ENCODE measurements at places on chromosomes 2 and 18.

- DNase-seq: no peak
Observed at GRCh38 chr2:42914314-42914713, 121.9 kb upstream of the HAAO start.

GRCh38 chr2:45121236-45121927, 112.1 kb upstream of the SIX2 start:
- DNase-seq: no peak

- no peak for DNase-seq
Observed at GRCh38 chr18:56388571-56388970, 249.8 kb downstream of the TXNL1 start.

GRCh38 chr18:45107425-45107824, 426.7 kb downstream of the SETBP1 start:
- no peak for DNase-seq

DNA sequence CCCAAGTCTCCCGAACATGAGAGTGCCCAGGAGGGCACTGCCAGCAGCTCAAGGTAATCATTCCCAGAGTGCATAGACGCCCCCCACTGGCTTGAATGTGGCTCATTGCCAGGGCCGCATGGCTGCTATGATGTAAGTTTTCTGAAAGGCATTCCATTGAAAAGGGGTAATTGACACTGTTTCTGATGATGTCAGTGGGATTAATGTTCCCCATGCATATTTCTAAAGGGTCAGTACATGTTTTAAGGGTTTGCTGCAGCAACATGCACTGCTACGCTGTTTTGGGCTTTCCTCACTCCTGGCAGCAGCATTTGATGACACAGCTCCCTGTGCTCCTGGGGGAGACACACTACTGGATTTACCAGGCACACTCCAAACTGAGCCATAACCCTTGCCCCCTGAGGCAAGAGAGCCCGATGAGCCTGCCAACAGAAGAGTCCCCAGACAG, 36.7 kb downstream of the KIAA2012 start:
- DNase-seq: no peak

GRCh38 chr18:59725142-59725541, 27.9 kb upstream of the CCBE1 start:
- no peak for DNase-seq

DNA sequence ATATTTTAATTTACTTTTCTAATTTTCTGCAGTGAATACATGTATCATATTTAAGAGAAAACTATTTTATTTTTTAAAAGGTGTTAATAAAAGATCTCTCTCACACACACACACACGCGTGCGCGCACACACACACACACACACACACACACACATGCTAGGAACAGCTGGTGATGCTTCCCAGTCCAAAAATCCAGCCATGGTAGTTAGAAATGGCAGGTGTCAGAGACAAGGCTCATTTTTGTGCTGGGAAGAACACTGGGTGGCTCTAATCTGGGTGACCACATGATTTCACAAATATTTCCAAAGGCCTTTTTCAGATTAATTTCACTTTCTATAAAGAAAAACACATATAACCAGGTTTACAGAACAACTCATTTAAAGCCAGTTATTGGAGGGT, 104.5 kb upstream of the NCK2 start:
- no peak for DNase-seq

DNA sequence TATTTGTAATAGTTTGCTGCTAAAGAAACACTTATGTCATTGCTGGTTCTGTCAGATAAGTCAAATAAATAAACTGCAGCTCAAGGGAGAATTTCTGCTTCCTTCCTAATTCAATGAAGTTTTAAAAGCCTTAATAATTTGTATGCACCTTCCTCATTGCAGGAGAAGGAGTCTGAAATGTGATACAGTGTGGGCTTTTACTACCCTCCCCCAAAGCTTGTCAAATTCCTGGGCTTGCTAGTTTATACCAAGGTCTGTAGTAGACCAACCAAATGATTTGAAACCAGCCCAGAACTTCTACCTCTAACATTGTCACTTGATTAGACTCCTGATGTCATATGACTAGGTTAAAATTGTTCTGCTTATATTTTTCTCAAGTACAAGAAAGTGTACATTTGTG, 131.8 kb downstream of the DTNA start:
- DNase-seq: no peak

DNA sequence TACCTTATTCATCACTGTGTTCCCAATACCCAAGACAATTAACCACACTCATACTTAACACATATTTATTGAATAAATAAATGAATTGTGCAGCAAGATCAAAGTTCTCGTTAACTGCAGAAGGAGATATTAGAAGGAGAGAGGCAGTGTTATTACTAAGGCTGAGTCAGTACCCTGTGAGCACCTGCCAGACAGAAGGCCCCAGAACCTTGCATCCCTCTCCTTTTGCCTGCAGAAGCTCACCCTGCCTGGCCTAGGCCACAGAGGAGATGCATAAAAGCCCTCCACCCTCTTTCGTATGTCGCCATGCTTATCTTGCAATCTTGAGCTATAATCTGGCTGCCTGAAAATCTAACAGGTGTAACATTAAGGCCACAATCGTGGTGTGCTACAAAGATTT, 20.5 kb upstream of the RNF149 start:
- DNase-seq: peak; percentile 70

- DNase-seq: no peak
Observed at GRCh38 chr2:174062934-174063333, 97.8 kb upstream of the SP3 start.

GRCh38 chr2:96175951-96176350, 30.7 kb upstream of the DUSP2 start:
- no peak for DNase-seq

GRCh38 chr2:10135296-10136089, 13.0 kb downstream of the RRM2 start:
- DNase-seq: no peak

DNA sequence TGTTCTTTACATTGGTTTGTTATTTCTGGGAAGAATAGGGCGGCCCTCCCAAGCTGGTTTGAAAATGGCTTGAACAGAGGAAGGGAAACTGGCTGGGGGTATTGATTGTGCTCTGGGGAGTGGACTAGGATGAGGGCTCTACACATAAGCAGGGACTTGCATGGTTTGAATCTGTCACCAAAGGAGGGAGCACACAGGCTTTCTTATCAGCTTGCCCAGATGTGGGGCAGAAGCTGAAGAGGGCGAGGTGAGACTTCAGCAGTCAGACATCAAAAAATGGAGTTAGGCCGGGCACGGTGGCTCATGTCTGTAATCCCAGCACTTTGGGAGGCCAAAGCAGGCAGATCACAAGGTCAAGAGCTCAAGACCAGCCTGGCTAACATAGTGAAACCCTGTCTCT, 7.2 kb upstream of the RAB12 start:
- no peak for DNase-seq

- DNase-seq: no peak
Observed at GRCh38 chr2:105834931-105835330, 90.2 kb downstream of the NCK2 start.

- DNase-seq: peak; percentile 33
Observed at GRCh38 chr2:202950592-202950991, 38.5 kb downstream of the CARF start.

DNA sequence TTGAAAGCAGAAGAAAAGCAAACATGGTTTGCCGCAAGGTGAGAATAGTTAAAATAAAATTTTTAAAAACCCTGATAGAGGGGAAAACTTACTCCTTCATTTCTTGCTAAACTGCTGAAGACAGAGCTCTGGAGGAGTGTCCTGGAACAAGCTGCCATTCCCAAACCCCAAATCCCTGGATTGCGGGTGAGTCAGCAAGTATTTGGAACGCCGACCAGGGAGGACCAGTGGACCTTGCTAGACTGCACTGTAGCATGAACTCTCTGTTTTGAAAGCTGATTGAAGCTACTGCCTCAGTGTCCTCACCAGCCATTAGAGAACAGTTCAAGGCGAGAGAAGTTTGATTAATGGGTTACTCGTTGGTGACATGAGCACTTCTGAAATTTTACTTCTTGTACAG, 99.4 kb upstream of the RASGRP3 start:
- no peak for DNase-seq

GRCh38 chr18:10100941-10101701, 187.3 kb downstream of the VAPA start:
- DNase-seq: no peak

DNA sequence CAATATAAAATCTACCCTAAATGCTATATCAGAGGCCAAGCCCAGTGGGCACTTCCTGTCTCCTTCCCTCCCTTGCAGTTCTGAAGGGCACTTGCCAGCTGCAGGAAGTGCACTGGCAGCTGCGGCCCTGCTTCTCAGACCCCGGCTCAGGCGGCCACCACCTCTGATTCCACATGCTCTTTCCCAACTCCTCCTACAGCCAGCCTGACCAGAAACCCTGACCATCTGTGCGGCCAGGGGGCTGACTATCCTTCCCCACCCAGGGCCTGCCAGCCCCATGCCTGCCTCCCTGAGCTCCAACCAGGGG, 88.6 kb downstream of the ZBTB7C start:
- no peak for DNase-seq

- DNase-seq: no peak
Observed at GRCh38 chr18:66235206-66235605, 368.7 kb downstream of the CDH19 start.

GRCh38 chr2:221216636-221217035, 355.5 kb downstream of the EPHA4 start:
- DNase-seq: no peak

DNA sequence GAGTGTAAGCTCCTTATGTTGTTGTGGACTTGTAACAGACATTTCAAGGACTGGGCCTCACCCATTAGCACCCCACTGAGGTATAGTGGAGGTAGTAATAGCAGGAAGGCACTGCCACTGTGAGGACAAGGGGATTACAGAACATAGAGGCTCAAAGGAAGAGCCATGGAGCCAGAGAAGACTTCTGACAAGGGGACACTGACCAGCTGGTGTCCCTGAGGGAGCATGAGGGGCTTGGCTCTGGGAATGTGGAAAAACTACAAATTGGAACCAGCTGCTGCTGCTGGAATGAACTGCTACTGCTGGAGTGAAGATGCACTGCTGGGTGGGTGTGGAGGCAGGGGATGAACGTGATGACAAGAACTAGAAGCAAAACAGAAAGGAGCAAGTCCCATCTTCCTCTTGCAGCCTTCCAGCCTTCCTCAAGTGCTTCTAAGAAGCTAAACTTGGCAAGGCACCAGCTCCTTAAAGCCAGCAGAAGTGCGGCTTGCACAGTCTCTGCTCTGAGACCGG, 167.3 kb upstream of the NOSTRIN start:
- DNase-seq: no peak

- no peak for DNase-seq
Observed at GRCh38 chr2:38141501-38141900, 65.5 kb upstream of the CYP1B1 start.

DNA sequence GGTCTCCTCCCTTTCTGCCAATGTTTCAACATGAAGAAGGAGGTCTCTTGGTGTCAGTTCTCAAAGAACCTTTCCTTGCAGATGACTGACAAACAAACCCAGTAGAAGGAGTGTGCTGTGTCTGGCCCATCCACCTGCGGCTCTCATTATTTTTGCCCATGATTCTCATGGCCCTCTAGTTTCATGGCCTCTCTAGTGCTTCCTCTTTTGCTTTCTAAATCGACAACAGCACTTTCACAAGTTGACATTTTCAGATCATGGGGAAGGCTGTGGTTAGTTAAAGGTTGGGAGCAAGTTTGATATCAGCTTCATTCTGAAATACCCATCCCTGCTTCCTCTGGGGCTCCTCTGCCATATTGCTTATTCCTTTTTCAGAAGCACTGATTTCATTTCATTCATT, 805.2 kb downstream of the SLC4A3 start:
- DNase-seq: no peak

- no peak for DNase-seq
Observed at GRCh38 chr2:141329964-141330363, 800.9 kb downstream of the LRP1B start.

DNA sequence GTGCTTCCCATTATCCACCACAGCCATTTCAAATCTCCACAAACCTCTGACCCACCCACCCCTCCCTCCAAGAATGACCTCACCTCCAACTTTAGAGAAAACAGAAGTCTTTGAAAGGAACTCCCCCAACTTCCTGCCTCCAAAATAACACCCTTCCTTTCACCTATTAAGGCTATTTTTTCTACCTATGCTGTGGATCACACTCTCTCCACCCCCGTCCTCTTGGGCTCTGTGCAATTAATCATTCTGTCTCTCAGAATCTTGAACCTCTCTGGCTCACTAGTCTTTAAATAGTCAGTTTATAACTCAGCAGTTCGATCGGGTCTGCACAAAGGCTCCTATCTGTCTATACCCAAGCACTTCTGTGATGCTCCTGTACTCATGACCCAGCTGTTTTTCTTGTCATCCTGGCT, 37.3 kb upstream of the XPO1 start:
- no peak for DNase-seq

GRCh38 chr2:231617059-231617926, 24.6 kb downstream of the TEX44 start:
- DNase-seq: no peak
